ENCODE measurements at places on chromosomes 12 and 14.

GRCh38 chr14:23434488-23435222 lies 805 bp downstream of the MYH7 start:
- DNase-seq, result no peak

DNA sequence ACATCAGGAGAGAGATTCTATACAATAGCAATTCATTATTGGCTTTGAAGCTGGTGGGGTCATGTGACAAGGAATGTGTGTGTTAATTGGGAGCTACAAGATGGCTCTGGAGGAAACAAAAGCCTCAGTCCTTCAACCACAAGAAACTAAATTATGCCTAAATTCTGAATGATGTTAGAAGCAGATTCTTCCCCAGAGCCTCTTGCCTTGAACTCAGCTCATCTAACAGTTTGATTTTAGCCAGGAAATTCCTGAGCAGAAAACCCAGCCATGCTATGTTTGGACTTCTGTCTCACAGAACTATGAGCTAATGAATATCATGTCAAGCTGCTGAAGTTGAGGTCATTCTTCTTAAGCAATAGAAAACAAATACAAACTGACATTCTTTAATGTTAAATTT lies 274.7 kb downstream of the SLC6A15 start:
- peak; percentile 4 for DNase-seq

- peak; percentile 80 for DNase-seq
Measured at GRCh38 chr12:76329159-76329558, 19.1 kb downstream of the BBS10 start.

GRCh38 chr12:105382771-105383622 lies 52.5 kb downstream of the C12orf75 start:
- DNase-seq, result peak; percentile 78

- DNase-seq, result peak; percentile 18
Measured at GRCh38 chr12:45670346-45671065, 59.0 kb upstream of the ARID2 start.

- no peak for DNase-seq
Measured at GRCh38 chr14:23402296-23403138, 5.6 kb downstream of the MYH6 start.

DNA sequence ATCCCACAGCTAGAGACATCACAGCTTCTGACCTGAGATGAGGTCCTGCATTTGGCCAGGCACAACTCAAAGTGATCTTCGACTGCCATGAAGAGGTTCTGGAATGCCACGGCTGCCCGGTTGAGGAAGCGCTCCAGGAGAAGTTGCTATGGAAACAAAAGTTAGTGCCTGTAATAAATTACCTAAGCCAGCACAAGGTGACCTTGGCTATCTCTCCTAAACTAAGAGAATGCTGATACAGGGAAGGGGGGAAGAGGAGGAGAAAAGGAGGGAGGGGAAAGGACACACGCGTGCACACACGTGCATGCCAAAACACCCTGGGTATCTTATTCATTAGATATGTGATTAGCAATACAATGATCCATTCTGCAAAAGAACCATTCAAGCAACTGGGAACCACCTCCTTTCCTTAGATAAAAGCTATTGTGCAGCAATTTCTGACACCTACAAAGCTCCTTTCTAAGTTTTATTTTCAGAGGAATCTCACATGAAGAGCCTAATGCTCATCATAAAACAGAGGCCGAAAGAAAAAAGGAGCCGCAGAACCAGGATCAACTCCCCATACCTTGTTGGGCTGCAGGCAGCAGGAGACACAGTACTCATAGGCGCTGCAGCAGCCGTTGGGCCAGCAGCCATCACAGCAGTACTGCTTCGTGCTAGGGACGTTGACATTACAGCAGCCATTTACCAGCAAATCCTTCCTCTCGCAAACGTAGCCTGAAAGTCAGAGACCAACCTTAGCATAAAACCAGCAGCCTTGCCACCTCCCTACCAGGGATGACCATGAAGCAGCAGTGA lies 17.9 kb downstream of the SPRING1 start:
- no peak for DNase-seq

- no peak for DNase-seq
Measured at GRCh38 chr14:73524493-73524892, 12.4 kb upstream of the ACOT1 start.

- DNase-seq, result no peak
Measured at GRCh38 chr12:131776237-131776889, 51.8 kb upstream of the MMP17 start.

DNA sequence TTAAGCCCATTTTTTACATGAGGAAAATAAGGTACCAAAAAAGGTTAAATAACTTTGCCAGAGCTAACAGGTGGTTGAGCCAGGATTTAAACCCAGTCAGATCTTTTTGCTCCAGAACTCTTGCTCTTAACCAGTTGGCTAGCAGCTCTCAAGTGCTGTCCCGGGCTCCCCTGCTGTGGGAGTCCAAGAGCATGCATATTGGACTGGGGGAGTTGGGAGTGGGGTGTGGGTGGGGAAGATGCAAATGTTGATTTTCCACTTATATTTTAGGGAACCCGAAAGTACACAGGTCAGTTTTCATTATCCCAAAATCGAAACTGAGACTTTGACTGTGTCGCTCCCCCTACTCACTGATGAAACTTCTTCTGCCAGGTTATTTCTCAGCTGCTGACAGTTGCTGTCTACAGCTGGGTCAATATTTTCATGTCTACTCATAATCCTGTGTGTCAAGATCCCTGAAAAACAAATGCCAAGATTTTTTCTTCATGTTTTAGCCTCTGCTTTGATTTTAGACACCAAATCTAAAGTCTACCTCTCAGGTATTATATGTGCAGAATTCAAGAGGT lies 172.3 kb upstream of the TMPO start:
- no peak for DNase-seq

GRCh38 chr14:81565441-81566290 lies 32.0 kb upstream of the SEL1L start:
- DNase-seq, result peak; percentile 18

DNA sequence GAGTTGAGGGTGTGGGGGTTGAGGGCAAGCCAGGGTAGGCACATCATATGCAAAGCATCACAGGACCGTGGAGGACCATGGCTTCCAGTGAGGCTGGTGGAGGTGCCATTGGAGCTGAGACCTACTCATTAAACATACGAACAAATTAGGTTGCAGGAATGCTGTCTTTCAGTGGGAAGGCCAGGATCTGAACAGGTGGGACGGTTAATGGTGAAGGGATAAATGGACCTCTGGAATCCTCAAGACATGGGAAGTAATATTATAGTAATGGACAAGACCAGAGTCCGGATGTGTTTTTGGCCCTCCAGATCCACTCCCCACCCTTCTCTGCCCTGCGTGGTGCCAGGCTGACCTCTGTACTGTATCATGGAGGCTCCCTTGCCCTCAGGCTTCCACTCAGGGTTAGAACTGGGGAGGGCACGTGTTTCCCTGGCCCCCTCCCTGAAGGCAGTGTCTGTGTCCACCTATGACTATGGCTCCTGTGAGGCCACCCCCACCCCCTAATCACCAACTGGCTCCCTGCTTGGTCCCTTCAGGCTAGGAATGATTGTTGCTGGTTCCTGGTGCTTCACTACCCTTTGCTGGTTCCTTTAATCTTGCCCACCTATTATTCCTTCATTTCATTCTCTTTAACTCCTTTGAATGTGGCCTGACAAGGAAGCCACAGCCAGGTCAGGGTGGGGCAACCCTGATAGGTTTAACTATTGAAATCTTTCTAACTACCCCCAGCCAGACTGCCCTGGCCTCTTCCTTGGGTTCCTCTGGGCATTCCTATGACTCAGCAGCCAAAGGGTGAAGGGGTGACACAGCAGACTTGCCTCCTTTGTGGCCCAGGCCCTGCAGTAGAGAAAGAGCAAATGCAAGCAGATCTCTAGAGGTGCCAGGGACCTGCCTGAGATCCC lies 10.7 kb downstream of the DHRS2 start:
- peak; percentile 24 for DNase-seq

DNA sequence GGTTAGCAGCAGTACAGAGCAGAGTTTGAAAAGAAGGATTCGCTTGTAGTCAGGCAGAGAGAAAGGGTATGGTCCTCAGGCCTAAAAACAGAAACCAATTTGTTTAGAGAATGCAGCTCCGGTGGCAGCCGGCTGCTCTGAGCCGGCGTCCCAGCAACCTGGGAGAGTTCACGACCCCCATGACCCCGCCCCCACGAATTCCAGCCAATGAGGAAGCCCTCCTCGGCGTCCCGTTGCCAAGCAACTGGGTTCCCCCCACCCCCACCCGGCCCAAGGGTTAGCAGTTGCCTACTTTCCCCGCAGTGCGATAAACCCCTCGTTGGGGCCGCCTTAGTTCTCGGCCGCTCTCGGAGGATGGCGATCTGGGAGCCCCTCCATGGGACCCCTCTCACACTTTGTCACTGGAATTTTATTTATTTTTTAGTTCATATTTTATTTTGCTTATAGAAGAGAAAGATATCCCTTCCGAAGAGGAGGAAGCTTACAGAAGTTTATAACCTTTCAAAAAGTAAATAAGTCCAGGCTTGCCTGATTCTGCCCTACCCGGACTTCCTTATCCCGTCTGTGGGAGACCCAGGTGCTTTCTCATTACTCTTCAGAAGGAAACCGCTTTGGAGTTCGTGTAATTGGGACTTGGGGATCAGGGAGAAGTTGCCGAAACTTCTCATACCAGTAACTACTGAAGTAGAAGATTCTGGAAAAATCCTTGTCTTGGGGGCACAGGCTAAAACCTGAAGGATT lies at the start of gene CCDC60:
CCDC60 (plus strand) TSS at position 300 of the 741 bp plus-strand sequence. CDS start 448 bp downstream, outside the sequence.
- no peak for DNase-seq

DNA sequence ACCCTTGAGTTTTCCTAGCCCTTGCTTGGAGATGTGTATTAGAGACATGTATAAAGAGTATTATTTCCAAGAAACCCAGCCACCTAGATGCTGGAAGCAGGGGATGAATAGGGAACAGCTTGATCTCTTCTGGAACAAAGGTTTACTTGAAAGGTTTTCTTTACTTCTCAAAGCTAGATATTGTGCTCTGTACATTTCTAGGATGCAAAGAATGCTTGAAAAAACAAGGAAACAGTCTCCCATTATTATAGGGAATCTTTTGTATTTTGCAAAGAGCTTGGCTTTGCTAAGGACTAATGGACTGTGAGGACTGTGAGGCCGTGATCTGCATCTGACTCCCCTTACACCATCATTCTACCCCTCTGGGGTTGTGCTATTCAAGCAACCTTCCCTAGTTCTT lies 77.9 kb downstream of the PRICKLE1 start:
- DNase-seq, result no peak
